Muscle of leg (tissue), 16 donors: ENCODE measurements at places on chromosomes 3 and 15.

GRCh38 chr3:146019508-146019907, 141.5 kb downstream of the PLOD2 start:
- no peak for DNase-seq

- DNase-seq, result no peak
These were observed 95.7 kb downstream of the ANO10 start for GRCh38 chr3:43525941-43526607.

DNA sequence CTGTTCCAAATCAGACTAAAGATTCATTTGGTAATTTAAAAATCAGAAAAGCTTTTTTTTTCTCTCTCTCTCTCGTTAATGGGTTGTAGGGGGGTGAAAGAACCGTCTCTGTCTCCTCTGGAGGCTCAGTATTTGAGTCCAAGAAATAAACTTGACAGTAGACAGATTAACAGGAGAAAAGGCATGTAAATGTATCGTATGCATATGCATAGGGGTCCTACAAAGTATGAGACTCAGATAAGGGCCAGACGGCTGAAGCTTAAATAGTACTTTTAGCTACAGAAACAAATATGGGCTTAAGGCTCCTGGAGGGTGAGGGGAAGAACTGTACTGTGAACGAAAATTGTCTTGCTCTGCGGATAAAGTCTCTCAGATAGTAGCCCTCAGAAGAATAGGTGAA, 42.4 kb downstream of the PIK3CA start:
- DNase-seq, result no peak

- no peak for DNase-seq
These were observed 1.9 kb upstream of the C3orf49 start for GRCh38 chr3:63817225-63817624.

DNA sequence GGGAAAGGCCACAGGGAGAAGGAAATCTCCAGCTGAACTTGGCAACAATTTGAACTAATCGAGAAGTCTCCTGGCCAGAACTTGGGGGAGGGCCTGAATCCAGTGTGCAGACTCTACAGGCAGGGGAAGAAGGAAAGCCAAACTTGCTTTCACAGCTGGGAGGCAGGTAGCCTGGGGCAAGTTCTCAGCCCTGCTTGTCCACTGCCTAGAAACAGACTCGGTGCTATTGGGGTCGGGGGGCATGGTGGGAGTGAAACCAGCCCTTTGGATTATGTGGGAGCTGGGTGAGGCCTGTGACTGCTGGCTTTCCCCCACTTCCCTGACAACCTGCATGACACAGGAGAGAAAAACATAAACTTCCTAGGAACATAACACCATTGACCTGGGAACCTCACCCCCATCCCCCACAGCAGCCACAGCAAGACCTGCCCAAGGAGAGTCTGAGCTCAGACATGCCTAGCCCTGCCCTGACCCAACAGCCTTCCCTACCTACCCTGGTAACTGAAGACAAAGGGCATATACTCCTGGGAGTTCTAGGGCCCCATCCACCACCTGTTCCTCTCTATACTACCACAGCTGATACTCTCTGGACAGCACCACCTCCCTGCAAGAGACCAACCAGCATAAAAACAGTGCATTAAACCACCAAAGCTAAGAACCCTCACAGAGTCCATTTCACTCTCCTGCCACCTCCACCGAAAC, 103.7 kb upstream of the MNS1 start:
- DNase-seq, result no peak

- peak; percentile 59 for DNase-seq
These were observed 1.3 kb downstream of the ACAP2 start for GRCh38 chr3:195441476-195441991.

- no peak for DNase-seq
These were observed 254.3 kb upstream of the LRRC3B start for GRCh38 chr3:26368312-26368711.

GRCh38 chr3:182970811-182971418, 9.4 kb downstream of the DCUN1D1 start:
- DNase-seq, result no peak

GRCh38 chr15:96321639-96322535, 8.6 kb upstream of the NR2F2 start:
- peak; percentile 55 for DNase-seq

GRCh38 chr15:39804026-39804425, 21.4 kb upstream of the FSIP1 start:
- DNase-seq, result no peak

GRCh38 chr3:97043411-97043810, 229.0 kb downstream of the EPHA6 start:
- DNase-seq, result no peak

DNA sequence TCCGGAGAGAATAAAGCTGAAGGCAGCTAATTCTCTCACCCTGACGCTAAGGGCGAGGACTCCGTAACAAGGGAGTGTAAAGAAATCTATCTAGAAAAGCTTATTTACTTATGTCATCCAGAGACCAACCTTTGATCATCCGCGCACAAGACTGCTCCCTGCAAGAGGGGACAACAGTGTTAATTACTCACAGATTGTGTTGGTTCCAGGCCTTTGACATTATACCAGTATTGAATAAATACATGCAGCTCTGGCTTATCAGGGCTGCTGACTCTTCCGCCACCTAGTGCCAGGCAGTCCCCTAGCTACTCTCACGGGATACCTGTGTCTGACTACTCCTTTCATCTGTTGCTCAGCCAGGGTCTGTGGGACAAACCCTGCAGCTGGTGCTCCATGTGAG, 211.7 kb downstream of the DTWD1 start:
- no peak for DNase-seq

DNA sequence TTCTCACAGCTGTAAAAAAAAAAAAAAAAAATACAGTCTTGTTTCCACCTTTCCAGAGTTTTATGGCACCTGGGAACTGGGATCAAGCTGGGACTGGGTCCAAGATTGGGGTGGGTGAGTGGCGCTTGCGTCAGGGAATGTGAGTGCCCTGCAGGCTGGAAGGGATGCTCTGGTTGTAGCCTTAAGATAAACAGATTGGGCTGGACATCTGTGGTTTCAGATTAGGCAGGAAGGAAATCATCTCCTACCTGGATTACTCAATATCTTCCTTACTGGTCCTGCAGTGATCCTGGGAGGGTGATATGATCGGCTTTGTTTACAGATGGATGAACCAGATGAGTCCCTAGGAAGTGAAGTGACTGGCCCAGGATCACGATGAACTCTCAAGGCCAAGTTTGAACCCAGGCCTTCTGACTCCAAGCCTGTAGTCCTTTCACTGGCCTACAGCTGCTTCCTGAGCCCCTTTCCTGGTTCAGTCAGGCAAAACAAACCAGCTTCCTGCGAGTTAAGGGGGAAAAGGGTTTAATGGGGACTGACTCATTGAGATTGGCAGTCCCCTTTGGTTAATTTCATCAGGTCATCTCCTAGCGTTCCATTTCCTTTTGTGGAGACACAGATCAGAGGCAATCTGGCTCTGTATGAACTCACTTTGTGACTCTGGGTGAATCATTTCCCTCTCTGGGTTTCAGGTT, 179.8 kb downstream of the THSD4 start:
- no peak for DNase-seq

DNA sequence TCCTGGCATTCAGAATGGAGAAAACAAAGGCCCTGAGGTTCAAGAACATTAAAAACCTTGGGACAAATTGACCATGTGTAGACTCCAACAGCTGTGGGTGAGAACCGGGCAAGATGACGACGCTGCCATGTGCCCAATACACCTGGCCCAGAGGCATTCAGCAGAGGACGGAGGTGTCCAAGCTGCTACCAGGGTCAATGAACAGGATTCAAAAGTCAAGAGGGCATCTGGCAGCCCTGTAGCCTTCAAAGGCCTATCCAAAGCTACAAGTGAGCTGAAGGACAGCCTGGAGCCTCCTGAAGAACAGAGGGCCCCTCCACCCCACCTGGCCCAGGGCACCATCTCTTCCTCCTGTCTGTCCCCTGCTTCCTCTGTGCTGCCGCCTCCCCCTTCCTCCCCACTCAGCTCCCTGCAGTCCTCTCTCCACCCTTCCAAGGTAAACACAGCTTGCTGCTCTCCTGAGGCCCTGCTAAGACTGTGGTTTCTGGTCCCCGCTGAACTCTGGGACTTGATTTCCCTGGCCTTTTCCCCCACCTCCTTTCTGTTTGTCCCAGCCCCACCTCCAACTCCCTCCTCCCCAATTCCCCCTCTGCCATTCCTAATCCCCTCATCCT, 57.5 kb downstream of the HMCES start:
- DNase-seq, result no peak

DNA sequence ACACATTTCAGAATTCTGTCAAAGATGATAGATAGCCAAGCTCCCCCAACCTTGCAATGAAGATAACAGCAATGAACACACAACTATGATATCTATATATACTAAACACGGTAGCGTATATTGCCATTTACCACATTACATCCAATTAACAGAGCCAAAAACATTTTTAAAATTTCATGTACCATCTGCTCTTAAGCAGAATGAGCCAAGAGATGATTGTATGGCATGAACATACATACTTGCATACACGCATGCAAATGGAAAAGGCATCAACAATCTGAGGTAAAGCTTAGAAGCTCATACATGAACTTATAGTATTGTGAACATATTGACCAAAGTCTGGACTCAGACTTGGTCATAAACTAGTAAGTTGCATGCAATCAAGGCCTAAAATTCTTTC, 712.9 kb upstream of the GOLIM4 start:
- DNase-seq, result no peak

GRCh38 chr3:178671791-178672190, 135.6 kb downstream of the KCNMB2 start:
- peak; percentile 49 for DNase-seq

- no peak for DNase-seq
These were observed 38.1 kb upstream of the NMNAT3 start for GRCh38 chr3:139715743-139716360.

DNA sequence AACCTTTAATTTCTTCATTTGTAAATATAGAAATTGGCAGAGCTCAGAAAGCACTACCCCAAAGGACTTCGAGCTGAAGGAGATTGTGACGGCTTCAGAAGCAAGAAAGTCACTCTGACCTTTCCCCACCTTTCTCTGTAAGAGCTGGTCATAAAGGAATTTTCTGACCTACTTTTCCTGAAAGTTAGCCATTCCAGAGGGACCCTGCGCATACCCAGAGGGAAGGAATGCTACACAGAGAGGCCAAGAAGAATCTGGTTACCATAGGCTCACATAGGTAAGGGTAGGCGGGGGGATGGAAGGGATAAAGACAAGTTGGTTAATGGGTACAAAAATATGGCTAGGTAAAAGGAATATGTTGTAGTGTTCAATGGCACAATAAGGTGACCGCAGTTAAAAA, 1080.3 kb downstream of the ZPLD1 start:
- DNase-seq, result no peak

- DNase-seq, result no peak
These were observed 49.1 kb downstream of the TRANK1 start for GRCh38 chr3:36895496-36896409.

- no peak for DNase-seq
These were observed 56.0 kb downstream of the CACNA2D3 start for GRCh38 chr3:54178376-54178775.

DNA sequence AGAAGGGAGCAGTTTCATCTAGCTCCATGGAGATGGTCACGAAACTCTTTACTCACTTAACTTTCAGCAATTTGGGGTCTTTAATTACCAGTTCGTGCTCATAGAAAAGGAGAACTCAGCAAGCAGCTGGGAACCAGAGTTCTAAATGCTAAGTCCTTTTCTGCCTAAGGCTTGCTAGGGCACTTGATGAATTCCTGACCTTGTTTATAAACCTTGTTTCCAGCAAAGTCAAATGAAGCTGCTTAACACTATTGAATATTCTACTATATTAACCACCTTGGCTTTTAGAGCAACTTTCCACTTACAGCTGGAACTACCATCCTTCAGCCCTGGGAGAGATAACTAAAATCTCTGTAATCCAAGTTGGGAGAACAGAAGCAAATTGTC, 79.5 kb upstream of the TSC22D2 start:
- no peak for DNase-seq

GRCh38 chr3:51304230-51304629, 80.9 kb upstream of the MANF start:
- no peak for DNase-seq

GRCh38 chr3:98717584-98717983, 45.6 kb upstream of the ST3GAL6 start:
- no peak for DNase-seq

- peak; percentile 70 for DNase-seq
These were observed 1.2 kb downstream of the EOGT start for GRCh38 chr3:69012100-69012799.
